Foreskin melanocyte (primary cell): ENCODE measurements at places on chromosomes 6 and 20.
A peak's percentile ranks its signal among the peaks of the same experiment; 100 is the strongest.

- no peak for DNase-seq
Observed at GRCh38 chr20:33900521-33901131, 89.5 kb downstream of the CHMP4B start.

GRCh38 chr20:61895016-61895415 is 170.7 kb downstream of the TAF4 start:
- no peak for DNase-seq

DNA sequence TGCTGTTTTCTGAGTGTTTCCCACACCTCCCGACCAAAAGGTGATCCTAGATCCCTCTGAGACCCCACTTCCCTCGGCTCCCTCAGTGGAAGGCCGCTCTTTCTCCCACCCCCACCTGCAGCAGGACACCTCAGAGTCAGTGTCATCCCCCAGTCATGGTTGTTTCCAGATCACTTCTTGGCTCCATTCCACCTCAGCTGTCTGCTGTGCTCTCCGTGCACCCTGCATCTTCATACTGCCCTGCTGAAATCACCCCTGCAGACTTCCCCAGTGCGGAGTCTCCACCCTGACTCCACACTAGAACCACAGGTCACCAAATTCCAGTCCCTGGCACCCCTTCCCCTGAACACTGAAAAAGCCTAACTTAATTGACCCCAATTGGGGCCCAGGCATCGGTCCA is 255.1 kb upstream of the CDYL start:
- no peak for DNase-seq

DNA sequence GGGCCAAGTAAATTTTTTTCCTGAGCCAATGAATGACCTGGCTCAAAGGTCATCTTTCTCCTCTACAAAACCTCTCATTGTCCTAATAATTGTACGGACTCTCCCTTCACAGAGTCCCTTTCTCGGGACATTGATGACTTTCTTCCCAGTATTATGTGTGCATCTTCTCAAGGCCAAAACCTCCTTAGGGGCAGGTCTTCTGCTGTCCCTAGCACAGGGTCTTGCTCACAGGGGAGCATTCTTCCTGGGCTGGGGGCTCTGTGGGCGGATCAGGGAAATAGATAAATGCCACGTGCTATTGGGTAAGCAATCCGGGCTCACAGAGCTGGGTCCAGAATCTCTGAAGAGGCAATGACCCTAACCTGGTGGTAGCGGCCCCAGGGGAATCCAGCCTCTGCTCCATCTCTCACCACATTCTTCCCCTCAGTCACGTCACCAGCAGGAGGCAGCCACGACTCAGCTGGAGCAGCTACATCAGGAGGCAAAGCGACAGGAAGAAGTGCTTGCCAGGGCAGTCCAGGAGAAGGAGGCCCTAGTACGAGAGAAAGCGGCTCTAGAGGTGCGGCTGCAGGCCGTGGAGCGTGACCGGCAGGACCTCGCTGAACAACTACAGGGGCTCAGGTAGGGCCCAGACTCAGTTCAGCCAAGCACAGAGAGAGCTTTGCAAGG is 23.5 kb downstream of the CEP250 start:
- no peak for DNase-seq

- no peak for DNase-seq
Observed at GRCh38 chr6:163793011-163793983, 378.8 kb downstream of the QKI start.

- no peak for DNase-seq
Observed at GRCh38 chr6:8446391-8446790, 11.0 kb upstream of the SLC35B3 start.

DNA sequence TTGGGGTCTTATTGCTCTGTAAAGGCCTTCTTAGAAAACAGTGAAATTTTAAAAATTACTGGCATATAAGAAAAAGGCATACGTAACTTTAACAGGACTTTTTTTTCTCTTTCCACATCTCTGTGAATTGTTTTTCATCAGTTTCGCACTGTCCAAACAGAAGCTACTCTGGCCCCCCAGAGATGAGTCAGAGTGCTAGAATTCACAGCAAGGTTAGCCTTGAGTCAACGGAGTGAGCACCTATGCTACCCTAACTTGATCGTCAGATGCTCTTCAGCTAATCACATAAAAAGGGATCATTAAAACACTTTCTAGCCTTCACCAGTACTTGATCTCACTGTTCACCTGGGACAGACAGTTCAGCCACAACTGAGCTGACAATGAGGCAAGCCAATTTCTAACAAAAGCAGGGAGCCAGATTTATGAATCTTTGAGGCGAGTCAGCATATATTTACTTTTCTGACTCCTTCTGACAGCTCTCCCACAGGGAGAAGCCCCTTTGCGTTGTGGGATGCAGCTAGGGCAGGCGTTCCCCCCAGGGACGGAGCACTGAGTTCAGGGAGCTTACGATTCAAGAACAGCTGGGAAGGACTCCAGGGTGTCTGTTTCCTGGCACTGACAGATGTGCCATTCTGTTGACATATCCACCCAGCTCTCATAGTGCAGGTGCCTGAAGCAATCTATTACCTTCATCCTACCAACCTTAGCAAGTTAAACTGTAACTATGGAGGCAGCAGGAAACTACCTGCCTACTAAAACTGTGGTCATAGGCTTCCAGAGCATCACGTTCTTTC is 46.4 kb upstream of the SPDEF start:
- DNase-seq = no peak

DNA sequence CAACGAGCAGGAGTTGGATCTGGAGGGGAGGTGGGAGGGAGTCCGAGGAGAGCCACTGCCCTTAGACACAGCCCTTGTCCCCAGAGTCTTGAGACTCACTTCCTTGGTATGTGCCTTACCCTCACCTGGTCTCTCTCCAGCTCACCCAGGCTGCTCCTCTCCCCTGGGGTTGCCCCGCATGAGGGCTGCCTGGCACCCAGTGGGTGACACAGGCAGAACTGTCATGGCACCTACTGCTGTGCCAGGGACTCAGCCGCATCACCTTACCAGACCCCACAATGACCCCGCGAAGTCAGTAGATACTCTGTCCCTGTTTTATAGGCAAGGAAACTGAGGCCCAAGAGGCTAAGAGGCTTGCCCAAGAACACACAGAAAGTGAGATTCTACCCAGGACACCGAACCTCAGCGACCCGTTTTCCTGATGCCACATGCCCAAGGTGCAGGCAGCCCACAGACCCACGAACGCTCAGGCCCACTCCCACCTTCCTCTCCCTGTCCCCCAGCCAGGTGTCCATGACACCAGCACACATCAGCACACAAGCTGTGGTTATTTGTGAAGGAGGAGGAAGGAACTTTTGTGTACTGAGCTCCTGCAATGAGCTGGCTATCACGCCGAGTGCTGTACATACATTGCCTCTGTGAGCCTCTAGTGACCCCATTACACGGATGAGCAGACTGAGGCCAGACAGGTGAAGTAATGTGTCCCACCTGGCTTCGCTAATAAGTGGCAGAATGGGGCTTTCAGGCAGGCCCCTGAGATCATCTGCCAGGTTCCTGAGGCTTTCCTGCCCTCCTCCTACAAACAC is 168.1 kb downstream of the GRM4 start:
- no peak for DNase-seq

GRCh38 chr20:35661053-35661452 is 3.6 kb downstream of the CPNE1 start:
- no peak for DNase-seq

DNA sequence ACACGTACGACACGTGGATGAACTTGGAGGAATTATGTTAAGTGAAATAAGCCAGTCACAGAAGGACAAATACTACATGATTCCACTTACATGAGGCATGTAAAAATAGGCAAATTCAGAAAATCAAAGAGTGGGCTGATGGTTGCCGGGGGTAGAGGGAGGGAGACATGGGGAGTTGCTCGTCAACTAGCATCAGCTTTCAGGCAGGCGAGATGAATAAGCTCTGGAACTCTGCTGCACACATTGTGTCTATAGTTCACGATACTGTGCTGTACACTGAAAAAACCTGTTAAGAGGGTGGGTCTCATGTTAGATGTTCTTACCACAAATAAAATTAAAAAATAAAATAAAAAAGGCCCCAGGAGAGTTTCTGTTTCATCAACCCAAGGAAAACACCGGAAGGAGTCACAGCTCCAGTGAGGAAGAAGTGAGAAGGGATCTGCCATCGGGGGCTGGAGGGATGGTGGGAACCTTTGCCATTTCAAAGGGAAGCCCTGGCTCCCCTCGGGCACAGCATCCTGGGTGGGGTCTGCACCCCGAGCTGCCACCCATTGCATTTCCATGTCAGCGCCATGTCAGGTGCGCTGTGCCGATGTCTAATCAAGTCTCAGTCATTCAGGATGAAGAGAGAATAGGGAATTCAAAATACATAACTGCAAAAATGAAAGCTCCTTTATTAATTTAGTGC is 98.3 kb downstream of the SLC22A23 start:
- no peak for DNase-seq

DNA sequence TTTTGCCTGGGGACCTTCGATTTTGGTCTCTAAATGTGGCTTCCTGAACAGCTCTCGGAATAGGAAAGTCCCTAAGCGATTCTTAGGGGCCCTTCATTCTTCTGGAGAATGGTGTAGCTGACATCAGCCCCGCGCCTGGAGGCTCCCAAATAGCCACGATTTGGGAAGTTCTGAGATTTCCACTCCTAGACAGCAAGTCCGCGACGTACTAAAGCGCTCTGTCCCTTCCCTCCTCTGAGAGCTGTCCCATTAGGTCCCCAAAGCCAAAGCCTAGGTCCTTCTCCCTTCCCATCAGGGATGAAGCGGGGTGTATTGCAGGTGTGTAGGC is 756 bp downstream of the MOXD1 start:
- DNase-seq = no peak

GRCh38 chr6:6725468-6726209 is 137.1 kb downstream of the LY86 start:
- no peak for DNase-seq

DNA sequence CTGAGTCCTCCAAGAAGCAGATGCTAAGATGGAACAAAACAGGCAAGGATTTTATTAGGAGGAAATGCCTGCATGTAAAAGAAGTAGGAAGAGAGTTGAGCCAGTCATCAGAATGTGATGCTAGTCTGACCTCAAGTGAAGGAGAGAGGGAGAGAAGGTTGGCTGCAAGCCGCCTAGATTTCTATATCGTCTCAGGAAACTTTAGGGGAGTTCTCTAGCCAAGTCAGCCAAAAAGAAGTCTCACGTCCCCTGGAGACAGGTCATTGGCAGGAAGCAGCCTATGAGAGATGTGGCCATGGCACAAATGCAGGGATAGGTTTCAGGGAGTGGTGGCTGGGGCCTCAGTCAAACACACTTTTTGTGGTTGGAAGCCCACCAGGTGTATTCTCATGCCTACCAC is 378.0 kb downstream of the CD109 start:
- no peak for DNase-seq

DNA sequence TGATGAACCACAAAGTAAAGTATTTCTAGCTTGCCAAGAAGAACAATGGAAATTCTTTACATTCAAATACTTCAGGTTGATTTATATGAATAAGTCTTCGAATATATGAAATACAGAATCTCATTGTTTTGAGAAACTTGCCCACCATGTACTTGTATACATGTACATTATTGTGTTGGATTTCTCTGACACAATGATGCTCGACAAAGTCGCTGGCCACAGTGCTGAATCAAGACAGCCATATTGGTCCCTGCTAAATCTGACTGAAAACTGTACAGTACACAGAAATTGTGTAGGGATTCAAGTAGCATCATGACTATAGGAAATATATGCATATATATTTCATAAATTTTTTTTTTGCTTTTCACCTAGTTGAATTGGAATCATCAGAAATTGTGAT is 13.1 kb upstream of the LIN28B start:
- no peak for DNase-seq

DNA sequence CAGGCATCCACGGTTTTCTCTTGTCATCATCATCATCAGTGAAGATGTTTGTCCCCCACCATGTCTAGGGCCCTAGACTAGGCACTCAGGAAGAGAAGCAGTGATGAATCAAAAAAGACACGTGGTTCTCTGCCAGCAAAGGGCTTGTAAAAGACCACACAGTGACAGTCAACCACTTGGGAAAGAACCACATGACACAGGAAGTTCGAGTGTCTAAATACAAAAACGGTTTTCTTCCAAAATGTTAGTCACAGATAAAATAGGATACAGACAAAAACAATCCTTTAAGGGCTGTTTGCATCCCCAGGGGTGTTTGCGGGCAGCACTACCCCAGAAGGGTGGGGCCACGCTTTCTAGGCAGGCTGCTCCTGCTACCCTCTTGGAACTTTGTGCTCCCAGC is 356.8 kb upstream of the AGPAT4 start:
- DNase-seq = peak; percentile 73

GRCh38 chr6:69699655-69700054 is 97.2 kb downstream of the LMBRD1 start:
- DNase-seq = peak; percentile 8

GRCh38 chr20:47493963-47494293 is 7.8 kb upstream of the NCOA3 start:
- no peak for DNase-seq

GRCh38 chr20:19256085-19256484 is 43.6 kb downstream of the SLC24A3 start:
- no peak for DNase-seq

GRCh38 chr20:4617484-4617883 is 104.2 kb upstream of the PRND start:
- no peak for DNase-seq

GRCh38 chr6:143248359-143248758 is 187.7 kb downstream of the AIG1 start:
- no peak for DNase-seq

DNA sequence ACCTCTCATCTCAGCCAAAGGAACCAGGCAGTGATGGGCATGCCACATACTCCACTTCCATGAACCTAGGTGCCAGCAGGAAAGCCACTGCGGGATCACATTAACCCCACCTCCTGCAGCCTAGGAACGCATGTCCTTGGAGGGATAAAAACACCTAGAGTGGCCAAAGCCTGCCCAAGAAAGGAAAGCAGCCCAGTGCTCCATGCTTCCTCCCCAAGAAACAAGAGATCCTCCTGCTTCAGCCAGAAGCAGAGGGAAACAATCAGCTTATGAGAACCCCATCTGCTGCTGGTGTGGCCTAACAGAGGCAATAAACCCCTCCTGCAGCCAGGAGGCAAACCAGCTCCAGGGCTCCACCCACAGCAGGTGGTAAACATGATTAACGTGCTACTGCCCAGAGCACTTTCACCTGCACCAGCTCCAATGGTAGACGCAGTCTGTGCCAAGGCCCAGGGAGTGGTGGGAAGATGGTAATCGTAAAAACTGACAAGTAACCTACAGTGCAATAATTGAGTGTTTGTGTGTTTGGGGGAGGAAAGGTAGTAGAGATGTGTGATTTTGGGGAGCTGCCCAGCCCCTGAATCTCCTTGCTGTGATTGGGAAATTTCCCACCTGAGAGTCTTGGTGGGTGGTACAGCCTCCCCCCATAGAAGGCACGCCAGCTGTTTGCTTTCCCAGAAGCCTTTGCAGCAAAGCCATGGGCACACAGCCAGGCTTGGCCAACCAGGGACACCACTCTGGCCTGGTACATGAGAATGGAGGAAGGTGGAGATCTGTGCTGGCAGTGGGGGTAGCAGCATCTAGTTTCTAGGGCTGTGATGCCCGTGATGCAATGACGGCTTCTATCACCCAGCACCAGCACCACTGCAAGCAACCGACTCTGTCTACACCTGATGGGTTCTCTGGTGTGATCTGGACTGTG is 50.6 kb upstream of the TBC1D7 start:
- no peak for DNase-seq
